NCI-H1930 (cell line): ENCODE measurements at places on chromosomes 7 and 10.

DNA sequence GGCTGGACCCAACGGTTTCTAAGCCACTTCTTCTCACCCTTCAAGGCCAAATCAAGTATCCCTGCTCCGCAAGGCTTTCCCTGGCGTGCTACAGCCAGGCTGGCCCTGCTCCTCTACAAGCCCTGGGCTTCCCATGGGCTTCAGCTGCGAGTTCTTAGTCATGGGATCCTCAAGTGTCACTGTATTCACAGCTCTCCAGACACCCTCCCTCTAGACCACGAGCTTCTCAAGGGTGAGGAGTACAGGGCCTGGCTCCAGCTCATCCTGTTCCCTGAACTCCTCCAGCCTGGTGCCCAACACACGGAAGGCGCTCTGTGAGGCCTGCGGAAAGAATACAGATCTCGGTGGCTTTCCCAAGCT is 38.8 kb downstream of the FAM53B start:
- DNase-seq, result no peak

DNA sequence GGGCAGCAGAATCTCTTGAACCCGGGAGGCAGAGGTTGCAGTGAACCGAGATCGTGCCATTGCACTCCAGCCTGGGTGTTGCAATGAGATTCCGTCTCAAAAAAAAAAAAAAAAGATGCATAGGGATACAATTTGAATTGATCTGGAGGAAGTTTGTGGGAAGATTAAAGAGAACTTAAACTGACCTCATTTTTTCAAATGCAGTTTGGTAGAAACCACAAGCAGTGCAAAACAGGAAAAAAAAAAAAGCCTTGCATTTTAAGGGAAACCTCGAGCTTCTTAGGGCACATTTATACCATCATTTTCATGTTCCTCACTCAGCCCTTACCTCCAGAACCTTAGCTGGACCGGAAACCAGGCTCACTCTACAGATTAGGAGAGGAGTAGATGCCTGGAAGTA is 2.8 kb downstream of the KCTD7 start:
- no peak for DNase-seq

- DNase-seq, result no peak
Measured at GRCh38 chr7:127824682-127825081, 172.7 kb downstream of the SND1 start.

DNA sequence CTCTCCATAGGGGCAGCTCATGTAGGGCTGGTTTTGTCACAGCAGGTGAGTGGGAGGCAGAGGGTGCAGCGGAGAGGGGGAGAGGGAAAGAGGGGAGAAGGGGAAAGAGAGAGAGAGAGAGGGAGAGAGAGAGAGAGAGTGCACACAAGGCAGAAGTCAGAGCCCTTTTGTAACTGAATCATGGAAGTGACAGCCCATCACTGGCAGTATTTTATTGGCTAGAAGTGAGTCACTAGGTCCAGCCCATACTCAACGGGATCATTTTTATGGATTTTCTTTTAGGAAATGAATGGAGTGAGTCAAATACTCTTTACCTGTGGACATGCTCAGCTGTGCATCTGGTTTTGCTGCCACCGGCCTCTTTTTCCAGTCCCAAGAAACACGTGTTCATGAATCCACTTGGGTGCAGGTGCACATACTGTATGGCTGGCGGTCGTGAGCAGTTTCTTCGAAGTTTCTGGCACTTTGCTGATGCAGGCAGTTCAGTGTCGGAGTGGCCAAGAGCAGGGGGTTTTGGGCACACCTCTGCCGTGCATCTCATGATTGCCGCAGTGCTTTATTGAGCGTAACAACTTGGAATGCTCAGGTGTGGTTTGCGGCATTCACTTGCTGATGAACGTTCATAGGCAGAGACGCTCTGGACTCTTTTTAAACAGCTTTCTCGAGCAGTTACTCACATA is 40.3 kb downstream of the DOCK1 start:
- DNase-seq, result no peak

- DNase-seq, result no peak
Measured at GRCh38 chr7:158623241-158623640, 35.6 kb upstream of the PTPRN2 start.

- peak; percentile 41 for DNase-seq
Measured at GRCh38 chr7:150898475-150899011, 46.2 kb downstream of the AOC1 start.

GRCh38 chr7:107742678-107743566 is 1.0 kb upstream of the CBLL1 start:
- DNase-seq, result no peak

- peak; percentile 87 for DNase-seq
Measured at GRCh38 chr7:76358481-76359110, at the start of gene YWHAG. Gene YWHAG (minus strand): TSS chr7:76358991. CDS start chr7:76358808, 183 bp downstream.

- peak; percentile 19 for DNase-seq
Measured at GRCh38 chr7:114026486-114027089, 107.8 kb upstream of the PPP1R3A start.

DNA sequence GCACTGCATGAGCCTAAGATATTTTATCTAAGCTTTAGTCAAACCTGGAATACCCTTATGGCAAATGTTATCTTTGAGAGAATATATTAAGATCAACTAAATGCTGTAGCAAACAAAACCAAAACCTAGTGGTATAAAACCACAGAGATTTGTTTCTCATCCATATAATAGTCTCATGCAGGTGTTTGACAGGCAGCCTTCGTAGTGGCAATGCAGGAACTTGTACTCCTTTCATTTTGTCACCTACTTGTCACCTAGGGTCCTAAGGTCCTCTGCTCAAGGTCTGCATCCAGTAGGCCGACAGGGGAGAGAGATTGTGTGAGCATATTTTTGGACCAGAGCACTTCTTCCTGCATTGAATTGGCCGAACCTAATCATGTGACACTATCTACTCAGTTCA is 352.6 kb downstream of the GPR37 start:
- no peak for DNase-seq

GRCh38 chr7:65477326-65477725 is 103.7 kb downstream of the ZNF92 start:
- peak; percentile 27 for DNase-seq

DNA sequence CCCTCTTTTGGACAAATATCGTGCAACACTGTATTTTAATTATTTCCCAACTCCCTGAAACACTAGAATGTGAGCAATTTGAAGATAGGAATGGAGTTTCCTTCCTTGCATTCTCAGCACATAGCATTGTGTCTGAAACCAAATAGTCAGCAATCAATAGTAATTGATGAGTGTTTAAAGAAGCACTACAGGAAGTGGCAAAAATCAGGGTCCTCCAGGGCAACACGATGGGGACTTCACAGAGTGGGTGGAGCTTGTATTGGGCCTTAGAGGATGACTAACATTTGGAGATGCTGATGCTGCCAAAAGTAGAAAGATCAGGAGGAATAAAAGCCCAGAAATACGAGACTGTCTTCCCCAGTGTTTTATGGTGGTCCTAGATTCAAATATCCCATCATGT is 94.9 kb downstream of the NPSR1 start:
- DNase-seq, result no peak

DNA sequence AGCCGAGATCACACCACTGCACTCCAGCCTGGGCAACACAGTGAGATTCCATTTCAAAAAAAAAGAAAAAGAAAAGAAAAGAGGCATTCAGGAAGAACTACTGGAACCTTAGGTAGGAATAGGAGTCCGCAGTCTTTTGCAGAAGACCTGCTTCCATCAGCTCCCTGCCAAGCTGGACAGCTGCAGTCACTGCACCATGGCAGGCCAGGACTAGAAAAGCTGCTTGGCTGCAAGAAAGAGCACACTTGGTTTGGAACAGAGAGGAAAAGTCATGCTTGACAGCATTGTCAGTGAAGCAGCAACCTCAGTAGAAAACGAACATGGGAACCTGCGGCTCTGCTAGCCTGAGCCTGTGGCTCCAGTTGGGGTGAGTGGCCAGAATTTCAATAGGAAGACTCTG is 104.3 kb downstream of the MARCHF5 start:
- no peak for DNase-seq

GRCh38 chr10:117212176-117212575 is 14.9 kb downstream of the KCNK18 start:
- DNase-seq, result no peak

DNA sequence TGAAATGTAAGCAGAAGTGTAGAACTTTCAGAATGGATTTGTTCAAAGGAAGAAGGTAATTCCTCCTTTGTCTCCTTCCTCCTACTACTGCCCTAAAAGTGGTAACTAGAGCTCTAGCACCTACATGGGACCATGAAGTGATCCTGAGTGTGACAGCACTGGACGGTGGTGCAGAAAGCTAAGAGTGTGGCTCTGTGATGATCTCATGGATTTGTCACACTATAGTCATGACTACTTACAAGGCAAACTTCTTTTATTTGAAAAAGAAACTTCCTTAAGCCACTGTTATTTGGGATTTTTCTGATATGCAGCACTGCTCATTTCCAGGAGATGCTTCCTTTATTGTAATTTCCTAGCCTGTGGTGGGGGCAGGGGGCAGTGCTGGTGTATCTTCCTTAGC is 5.8 kb upstream of the FHIP2A start:
- no peak for DNase-seq

- DNase-seq, result no peak
Measured at GRCh38 chr10:13213163-13213562, 21.0 kb downstream of the UCMA start.

GRCh38 chr10:28253169-28253785 is 49.6 kb downstream of the MPP7 start:
- no peak for DNase-seq

- DNase-seq, result no peak
Measured at GRCh38 chr7:7522421-7522820, 13.3 kb downstream of the COL28A1 start.

DNA sequence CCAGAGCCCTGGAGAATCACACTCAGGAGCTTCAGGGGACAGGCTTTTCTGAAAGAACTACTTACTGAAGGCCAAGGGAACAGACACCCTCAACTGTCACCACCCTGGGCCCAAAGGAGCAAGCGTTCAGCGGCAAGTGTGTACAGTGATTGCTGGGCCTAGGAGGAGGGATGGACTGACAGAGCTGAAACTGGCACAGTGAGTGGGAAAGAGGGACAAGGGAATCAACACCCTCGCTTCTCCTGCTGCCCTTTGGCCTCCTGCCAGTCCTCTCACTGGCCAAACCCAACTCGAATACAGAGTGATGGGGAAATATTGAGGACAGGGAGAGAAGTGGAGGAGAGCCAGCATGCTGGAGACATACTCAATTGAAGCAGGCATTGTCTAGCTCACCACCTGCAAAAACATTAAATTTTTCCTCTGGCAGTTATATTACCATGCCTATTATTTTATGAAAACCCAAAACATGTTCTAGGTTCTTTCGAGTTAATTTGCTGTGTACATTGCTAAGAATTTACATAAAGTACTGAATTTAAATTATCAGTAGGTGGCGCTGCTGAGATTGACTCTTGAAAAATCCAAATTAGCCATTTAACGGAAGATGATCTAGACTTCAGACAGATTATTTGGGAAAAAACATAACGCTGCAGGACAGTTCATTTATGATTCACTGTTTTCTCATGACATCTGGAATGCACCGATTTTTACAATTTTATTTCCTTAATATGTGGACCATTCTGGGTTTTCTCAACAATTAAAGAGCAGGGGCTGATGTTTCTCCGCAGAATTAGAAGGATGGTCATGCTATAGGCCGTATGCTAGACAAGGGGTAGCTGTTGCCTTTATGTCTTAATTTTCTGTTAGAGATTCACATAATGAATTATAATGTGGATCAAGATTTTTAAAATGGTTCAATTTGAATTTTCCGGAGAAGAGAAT is 14.7 kb upstream of the TMEM236 start:
- DNase-seq, result no peak

- DNase-seq, result no peak
Measured at GRCh38 chr7:152661479-152661878, 14.5 kb downstream of the XRCC2 start.

- no peak for DNase-seq
Measured at GRCh38 chr7:12092499-12093130, 118.5 kb upstream of the TMEM106B start.

DNA sequence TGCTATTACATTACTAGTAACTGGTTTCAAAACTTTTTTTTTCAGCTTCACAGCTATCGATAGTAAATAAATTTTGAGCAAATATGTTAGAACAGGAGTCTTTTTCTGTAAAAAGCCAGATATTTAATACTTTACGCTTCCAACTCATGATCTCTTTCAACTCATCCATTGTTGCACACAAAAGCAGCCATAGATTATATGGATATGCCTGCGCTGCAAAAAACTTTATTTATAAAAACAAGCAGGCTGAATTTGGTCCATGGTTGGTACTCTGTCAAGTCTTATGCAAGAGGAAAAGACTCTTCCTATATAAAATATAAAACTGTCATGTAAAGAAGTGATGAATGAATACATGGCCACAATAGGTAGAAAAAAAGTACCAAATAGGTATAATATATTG is 31.1 kb downstream of the WASL start:
- DNase-seq, result no peak

DNA sequence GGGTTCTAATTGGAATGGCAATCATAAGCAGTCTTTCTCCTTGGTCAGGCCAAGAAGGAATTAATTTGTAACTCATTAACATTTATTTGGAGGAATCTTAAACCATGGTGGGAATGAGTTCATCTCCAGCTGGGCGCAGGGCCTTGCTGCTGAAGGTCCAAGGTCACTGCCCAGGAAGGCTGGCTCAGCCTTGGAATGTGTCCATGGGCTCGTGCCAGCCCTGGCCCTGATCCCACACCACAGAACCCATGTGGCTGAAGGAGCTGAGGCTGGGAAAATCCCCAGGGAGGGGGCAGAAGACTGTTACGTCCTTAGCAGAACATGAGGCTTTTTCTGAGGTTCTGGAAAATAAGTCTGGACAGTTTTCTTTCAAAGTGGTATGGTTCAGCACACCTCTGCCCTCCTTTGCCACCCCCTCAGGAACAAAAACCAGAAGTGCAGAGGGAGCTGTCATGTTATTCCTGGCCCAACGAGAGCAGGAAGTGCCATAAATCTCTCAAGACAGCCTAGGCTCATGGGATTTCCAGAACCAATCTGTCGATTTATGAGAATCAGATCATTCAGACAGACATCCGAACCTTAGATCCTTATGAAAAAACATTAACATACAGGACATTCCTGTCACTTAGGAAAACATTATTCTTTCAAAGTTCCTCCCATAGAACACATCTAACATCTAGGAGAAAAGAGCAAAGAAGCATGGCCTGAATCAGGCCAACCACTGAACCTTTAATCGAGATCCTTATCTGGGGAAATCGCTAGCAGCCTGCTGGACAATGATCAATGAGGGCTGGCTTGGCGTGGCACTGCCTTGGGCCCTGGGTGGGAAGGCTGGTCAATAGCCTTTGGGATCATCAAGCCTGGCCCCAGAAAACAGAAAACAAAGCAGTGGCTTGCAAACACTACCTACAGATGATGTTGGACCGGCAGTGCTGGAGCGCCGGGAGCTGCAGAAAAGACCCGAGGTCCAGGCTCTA is 134.3 kb downstream of the TAX1BP1 start:
- DNase-seq, result no peak

- DNase-seq, result no peak
Measured at GRCh38 chr7:55200441-55200840, 164.7 kb upstream of the LANCL2 start.
